ENCODE measurements at places on chromosomes 7 and 10.

- DNase-seq = no peak
These were observed 95.9 kb upstream of the CCDC71L start for GRCh38 chr7:106756884-106757283.

GRCh38 chr7:38177621-38178003 is 433 bp upstream of the STARD3NL start:
- DNase-seq = no peak

DNA sequence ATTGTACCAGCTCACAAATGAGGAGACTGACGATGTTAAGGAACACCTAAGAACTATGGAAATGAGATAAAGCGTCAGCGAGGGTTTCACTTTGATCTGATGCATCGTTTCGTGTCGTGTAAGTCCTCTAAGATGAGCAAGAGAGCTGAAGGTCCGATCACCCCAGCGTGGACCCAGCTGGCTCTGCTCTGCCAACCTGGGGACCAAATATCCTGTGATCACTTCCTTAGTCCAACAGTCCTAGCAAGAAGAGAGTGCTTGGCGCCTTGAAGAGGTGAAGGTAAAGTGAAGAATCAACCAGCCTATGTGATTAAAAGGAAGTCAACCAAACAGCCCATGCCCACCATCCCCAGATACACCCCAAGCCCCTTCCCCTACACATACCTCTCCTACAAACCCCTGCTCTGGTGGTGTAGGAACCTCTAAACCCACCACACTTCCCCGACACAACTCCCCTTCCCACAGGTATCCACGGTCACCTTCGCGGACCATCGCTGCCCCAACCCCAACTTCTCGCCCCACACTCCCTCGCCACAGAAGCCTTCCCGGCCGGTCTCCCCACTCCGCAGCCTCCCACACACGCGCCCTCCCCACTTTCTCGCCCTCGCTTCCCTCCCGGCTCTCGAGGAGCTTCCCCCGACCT is 722 bp downstream of the UPF2 start:
- no peak for DNase-seq

- no peak for DNase-seq
These were observed 39.2 kb downstream of the GBF1 start for GRCh38 chr10:102284531-102284930.

- no peak for DNase-seq
These were observed 163.3 kb downstream of the RPS24 start for GRCh38 chr10:78196964-78197363.

DNA sequence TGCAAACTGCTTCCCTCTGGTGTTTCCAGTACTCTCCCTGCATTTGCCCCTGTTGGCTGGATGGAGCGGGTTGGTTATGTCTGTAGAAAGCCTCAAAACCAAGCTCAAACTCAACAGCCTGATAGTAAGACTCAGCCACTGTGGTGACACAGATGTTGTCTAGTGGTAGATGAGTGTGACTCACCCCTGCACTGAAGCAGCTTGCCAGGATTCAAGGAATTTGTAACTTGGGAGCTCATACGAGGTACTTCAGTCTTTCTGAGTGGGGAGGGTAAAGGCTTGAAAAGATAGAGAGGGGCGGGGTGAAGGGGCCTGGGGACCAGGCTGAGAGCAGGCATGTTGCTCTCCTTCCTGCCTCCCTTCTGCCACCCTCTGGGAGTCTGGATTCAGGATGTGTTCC is 22.9 kb upstream of the AQP1 start:
- DNase-seq = no peak

DNA sequence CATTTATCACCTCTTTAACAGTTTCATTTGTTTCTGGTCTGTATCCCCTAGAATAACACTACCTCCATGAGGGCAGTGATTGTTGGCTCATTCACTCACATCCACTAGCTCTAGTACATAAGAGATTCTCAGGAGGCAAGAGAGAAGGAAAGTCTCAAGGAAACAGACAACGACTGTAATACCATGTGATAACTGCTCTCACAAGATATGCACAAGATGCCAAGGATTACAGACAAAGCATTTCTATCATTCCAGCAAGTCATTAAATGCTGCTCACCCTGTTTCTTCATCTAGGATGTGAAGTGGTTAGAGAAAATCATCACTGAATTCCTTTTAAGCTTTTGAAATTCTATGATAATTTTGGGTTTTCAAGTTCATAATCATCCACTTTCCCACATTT is 115.3 kb downstream of the HIBADH start:
- DNase-seq = no peak

DNA sequence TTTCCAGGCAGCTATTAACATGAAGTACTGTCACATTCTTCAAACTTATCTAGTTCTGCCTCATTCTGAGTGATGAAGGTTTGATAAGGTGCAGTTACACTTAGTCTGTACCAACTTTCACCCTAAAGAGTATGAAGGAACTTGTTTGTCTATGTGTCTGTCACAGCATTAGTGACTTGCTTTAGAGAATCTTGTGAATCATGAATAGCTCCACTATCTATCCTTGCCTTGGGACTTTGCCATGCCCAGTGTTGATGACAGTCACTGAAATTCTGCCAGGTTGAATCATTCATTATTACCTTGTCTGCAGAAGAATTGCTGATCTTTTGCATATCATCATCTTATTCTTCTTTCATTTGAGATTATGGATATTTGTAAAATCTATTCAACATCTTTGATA is 50.9 kb upstream of the A1CF start:
- DNase-seq = no peak

- no peak for DNase-seq
These were observed 44.6 kb upstream of the RSBN1L start for GRCh38 chr7:77651575-77652162.

GRCh38 chr7:74087791-74088453 is 4.3 kb downstream of the LIMK1 start:
- no peak for DNase-seq

DNA sequence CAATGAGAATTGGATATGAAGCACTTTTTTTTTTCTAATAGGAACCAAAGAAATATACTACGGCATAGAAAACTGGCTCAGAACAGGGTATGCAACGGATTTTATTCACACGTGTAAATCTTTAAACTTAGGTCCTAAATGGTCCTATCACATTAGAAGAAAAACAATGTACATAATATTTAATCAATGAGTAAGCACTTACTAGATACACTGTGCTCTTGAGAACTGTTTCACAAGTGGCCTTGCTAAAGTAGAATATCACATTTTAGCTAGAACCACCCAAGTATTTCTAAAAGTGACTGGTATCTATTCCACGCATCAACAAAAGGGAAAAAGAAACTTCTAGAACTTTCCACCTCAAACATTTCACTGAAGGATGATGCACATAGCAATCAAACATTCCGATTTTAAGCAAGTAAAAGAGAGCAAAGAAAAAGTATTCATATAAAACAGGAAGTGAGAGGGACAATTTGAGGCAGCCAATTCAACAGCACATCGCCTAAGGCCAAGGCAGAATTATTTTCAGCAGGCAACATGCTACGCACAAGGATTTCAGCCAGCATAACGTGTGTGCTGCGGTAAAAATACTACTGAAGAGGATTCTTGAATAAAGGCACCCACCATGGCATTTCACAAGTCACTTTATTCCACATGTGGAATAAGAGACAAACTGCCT is 55.8 kb downstream of the PARD3 start:
- no peak for DNase-seq

DNA sequence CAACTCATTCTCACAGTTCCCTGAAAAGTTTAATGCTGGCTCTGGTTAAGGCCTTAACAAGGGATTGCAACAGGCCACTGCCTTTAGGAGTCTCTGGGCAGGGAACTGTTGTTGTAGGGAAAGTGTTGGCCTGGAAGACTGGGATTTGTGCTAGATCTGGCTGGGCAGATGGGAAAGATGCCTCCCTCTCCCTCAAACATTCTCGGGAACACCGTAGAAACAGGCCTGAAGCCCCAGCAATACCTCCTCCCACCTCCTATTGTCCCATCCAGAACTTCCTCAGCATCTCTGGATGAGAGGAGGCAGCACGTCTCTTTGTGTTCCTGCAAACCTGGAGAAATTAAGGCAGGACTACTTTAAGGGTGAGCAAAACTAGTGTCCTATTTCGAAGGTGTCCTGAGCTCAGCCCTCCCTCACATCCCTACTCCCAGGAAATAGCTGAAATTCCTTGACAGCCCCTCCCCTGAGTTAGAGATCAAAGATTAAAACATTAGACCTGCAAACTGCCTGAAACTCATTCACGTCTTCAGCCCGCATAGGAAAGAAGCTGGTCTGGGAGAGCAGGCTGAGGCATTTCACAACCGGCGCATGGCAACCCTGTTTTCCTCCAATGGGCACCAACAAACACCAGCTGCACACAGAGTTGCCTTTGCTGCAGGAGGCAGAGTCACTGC is 10.9 kb upstream of the MAP3K8 start:
- DNase-seq = no peak

DNA sequence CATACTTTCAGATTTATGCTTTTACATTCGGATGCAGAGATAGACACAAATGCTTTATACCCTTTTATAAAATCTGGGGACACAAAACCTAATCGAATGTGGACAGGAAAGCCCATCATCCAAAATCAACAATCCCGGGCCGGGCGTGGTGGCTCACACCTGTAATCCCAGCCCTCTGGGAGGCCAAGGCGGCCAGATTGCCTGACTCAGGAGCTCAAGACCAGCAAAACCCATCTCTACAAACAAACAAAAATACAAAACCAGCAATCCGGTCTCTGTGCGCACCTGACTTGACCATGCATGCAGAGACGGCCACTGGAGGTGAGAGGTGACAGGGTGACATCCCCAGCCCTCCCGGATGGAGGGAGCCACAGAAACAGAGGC is 13.5 kb downstream of the COBL start:
- no peak for DNase-seq

DNA sequence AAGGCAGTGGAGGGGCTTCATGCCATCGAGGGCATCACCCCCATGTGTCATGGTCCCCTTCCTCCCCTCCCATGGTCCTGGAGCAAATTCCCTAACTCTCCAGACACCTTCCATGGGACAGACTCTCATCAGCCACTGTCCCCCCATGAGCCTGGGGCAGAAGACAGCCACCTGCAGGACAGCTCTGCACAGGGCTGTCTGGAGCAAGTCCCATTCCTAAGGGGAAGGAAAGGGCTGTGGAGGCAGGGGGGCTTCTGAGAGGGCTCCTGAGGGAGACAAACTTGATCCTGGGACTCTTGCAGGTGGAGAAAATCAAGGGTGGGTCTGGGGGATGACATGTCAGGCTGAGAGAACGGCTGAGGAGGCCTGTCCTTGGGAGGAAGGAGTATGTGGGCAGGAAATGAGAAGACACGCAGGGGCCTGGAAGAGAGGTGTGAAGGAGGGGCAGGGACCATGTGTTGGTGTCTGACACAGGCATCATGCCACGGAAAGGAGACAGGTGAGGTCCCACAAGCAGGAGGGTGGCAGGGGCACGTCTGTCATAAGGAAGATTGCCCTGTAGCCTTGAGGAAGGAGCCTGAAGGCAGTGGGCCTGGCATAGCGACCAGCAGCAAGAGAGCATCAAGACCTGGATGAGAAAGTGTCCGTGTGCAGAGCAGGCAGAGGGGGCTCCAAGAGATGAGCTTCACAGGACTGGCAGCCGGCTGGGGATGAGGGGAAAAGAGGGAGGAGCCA is 14.4 kb upstream of the GDF10 start:
- no peak for DNase-seq

- DNase-seq = no peak
These were observed 69.1 kb downstream of the INPP5A start for GRCh38 chr10:132606536-132607316.

DNA sequence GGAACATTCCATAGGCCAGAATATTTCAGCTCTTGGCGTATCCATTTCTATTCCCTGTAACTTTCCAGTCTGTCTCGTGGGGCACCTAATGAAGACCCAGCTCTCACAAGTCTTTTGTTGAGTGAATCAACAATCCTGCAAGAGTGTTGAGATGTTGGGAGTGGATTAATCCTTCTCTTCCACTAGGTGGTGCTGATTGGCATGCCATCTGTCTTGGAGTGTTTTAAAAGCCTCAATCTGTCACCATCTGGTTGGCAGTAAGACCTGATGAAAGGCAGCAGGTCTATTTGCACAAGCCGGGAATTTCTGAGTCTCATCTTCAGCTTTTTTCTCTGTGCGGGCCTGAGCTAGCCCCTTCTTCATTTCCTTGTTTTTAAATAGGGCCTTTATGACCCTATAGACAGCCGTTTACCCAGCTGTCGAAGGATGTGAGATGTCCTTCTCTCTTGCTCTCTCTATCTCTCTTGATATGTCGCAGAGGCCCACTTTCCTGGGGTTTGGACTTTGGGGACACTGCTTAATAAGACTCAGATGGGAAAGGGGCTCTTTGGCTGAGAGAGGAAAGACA is 180.5 kb downstream of the ZNF365 start:
- DNase-seq = no peak

DNA sequence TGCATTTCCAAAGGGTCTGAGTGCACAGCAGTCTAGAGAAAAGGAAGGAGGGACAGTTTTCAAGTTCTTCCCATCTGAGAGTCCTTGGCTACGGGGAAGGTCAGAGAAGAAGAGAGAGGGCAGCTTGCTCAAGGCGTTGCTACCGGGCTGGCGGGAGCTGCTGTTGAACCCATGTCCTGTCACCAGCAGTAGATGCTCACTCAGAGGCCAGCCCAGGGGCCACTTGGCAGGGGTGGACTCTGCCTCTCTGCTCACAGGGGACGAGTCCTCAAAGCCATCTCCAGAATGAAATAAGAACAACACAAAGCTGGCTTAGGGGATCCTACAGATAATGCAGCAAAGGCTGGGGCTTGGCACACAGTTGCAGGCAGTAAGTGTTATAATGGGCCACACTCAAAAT is 231.5 kb downstream of the TNS3 start:
- no peak for DNase-seq
